ENCODE measurements at places on chromosomes 1 and 21.

DNA sequence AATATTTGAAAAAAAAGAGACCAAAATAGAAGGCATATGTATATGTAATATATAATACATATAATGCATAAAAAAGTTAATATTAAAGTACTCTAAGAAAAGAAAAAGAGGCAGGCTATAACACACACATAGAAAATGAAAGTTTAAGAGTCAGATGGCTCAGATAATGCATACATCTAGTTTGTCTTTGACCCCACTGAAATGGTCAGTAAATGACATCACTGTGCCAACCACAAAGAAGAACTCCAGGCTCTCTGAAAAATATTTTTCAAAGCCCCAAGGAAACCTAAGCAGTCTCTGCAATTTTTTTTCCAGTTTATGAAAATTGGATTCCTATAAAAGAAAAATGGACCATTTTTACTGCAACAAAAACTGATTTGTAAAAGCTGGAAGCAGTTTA, 55.4 kb upstream of the SCYL3 start:
- DNase-seq: no peak

- no peak for DNase-seq
Measured at GRCh38 chr1:45612941-45613579, 10.8 kb downstream of the CCDC17 start.

GRCh38 chr1:87132284-87132870, 196.3 kb upstream of the LMO4 start:
- DNase-seq: no peak

DNA sequence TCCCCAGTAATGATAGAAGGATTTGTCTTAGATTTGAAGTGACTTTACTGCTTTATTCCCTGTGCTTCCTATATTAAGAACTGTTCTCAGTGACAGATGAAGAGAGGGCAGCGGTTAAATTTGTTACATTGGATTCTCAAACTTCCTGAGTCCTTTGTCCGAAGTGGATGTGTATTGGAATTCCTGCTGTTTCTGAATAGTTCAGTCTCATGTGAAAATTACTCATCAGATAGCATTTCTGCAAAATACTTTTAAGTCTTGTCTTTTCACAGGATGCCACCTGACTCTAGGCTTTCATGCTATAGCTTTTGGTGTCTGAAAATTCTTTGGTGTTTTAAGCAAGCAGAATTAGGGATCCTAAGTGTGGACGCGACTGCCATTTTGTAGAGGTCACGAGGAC, 83.6 kb downstream of the PRDM2 start:
- no peak for DNase-seq

GRCh38 chr21:42568376-42568775, 54.7 kb downstream of the SLC37A1 start:
- DNase-seq: no peak

DNA sequence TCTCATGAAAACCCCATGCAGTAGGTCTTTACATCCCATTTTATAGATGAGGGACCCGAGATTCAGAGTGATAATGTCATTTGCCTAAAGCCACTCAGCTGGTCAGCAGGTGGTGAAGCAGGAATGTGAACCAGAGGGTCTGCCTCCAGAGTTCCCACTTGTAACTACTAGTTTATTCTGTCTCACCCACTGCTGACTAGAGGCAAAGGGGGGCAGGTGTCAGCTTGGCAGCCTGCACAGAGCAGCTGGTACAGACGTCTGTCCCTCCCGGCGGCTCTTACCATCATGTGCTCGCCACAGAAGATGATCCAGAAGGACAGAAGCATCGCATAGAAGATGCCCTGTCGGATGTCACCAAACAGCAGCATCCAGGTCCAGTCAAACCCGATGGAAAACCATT, 82.4 kb downstream of the WLS start:
- no peak for DNase-seq

- DNase-seq: no peak
Measured at GRCh38 chr1:228957535-228957934, 222.3 kb downstream of the RHOU start.

DNA sequence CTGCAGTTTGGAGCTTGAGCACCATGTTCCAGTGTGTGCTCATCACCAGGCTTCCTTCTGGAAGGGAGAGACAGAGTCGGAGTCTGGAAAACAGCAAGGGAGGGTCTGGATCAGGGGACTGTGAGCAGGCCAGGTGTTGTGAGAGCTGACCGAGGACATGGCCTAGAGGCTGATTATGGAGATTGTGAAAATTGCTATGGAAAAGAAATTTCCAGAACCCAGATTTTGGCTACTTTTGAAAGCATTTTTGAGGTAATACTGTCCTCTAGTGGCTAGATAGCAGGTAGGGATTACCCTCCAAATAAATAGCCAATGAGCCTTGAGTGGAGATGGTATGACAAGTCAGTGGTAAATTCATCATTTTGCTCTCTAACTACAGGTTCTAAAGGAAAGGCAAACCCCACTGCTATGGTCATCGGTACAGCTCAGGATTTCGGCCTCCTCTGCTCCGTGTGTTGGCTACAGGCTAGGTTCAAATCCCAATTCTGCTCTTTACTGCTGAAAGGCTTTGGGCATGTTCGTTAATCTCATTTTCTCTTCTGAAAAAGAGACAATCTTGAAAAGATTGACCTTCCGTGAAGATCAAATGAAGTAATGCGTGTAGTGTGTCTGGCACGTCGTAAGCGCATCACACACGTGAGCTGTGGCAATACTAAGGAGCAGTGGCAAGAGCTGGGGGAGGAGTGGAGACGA, 1.0 kb upstream of the HAO2 start:
- no peak for DNase-seq

- DNase-seq: no peak
Measured at GRCh38 chr1:99268021-99268420, 3.7 kb downstream of the PLPPR4 start.

- no peak for DNase-seq
Measured at GRCh38 chr1:109622895-109623294, 3.3 kb downstream of the AMPD2 start.

DNA sequence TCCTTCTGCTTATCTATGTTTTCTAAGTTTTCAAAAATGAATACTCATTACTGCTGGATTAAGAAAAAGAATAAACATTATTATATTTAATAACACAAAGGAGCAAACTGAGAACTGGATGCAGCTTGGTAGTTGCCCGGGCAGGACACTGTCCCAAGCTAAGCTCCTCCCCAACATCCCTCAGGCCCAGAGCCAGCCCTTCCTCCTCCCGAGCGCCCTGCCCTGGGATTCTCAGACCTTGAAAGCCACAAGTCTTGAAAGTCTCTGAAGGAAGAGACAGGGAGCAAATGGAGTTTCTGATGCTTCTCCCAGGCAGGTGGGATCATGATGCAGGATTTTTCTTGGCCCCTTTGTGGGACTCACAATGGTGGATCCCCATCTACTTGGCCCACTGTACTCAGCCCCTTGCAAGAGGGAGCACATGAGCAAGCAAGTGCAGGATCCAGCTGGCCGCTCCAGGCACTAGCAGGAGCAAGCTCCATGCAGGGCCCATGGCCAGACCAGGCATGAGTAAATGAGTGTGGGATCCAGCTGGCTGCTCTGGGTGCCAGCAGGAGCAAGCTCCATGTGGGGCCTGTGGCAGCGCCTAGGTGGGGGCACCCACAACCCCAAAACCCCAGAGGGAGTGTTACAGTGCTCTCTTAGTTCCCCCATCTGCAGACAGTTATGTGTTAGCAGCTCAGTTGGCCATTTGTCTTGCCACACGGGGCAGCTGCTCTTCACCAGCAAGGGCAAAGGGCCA, 32.1 kb upstream of the RAB4A start:
- DNase-seq: no peak

GRCh38 chr1:216632980-216633379, 90.2 kb downstream of the ESRRG start:
- DNase-seq: no peak

- no peak for DNase-seq
Measured at GRCh38 chr1:224237119-224237881, 54.3 kb downstream of the DEGS1 start.

- no peak for DNase-seq
Measured at GRCh38 chr1:205600085-205600484, 31.7 kb downstream of the ELK4 start.

DNA sequence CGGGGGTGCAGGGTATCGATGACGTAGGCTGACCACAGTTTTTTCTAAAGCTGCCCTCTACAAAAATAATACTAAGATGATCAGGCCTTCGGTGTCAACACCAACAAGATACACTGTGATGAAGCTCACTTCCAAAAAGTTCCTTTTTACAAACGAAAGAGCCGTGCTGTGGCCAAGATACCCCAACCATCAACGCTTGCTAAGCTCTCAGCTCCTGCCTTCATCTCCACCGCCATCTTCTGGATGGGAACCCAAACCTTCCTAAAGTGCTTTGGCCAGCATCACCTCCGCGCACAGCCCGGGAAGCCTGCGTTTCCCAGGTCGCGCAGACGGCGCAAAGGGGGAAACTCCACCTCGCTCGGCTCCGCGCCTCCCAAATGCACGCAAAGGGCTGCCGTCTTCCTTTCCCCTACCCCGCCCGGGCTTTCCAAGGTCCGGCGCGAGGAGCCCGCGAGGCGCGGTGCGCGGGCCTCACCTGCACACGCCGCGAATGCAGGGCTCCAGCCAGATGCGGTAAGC, 541 bp downstream of the USP48 start:
- peak; percentile 9 for DNase-seq

GRCh38 chr1:242824435-242824834, 299.9 kb upstream of the PLD5 start:
- DNase-seq: no peak

GRCh38 chr1:242784084-242784483, 259.6 kb upstream of the PLD5 start:
- DNase-seq: no peak

DNA sequence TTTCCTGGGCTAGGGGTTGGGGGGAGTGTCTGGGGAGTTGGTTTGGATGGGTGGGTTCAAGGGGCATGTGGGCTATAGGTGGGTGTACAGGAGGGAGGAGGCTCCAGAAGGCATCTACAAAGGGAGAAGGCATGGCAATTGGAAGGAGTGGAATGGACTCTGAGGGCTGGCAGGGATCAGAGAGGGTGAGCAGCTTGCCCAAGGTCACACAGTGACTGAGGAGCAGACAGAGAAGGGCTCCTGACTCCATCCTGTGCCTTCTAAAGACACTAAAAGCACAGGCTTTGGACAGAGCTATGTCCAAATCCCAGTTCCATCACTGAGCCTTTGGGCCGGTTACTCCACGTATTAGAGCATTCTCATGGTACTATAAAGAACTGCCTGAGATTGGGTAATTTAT, 151.8 kb downstream of the PTPRU start:
- DNase-seq: no peak

- no peak for DNase-seq
Measured at GRCh38 chr1:154502744-154503115, 518 bp upstream of the SHE start.

DNA sequence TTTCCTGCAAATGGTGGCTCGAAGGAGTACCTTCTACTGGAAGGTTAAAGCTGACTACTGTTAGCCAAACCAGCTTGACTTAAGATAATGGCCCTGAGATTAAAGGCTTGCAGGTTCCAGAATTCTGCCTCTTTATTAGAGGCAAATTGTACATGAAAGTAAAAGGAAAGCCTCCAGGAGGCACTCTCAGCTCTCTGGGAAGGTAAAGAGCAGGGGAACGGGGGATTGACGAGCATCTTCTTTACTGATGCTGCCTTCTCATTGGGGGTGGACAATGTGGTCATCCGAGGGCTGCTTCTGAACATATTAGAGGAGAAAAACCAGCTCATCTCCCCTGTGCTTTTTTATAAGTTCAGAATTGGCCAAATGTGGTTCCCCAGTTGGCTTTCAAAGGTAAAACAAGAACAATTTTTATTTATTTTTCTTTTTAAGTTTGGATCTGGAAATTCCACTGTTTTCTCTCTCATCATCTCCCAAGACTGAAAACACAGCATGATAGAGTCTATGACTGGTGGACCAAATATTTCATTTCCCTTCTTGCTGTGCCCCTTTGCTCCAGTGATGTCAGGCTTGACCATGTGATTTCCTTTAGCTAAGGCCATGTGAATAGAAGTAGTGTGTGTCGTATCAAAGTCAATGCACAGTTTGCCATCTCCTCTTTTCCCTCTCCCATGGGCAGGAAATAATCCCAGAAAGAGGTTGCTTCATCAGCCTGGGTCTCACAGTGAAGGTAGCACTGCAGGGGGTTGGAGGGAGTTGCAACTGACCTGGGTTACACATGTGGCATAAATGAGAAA, 292.7 kb downstream of the PRDM2 start:
- DNase-seq: no peak

DNA sequence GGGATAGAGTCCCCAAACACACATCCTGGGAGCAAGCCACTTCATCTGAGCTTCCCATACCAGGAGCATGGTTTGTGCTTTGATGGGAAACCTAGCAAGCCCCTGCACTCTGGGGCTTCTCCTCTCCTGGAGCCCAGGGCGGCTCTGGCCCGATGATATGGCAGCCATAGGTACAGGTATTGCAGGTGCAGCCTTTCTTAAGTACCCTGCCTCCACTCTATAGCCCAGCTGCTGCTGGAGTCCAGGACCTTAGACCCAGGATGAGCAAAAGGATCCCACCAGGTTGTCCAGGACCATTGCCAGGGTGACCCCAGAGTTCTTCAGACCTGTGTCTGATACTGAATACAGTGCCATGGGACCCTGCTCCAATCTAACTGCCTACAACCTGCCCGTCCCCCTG, 4.2 kb downstream of the C1orf226 start:
- no peak for DNase-seq

GRCh38 chr1:17745479-17745955, 9.6 kb upstream of the ACTL8 start:
- no peak for DNase-seq

DNA sequence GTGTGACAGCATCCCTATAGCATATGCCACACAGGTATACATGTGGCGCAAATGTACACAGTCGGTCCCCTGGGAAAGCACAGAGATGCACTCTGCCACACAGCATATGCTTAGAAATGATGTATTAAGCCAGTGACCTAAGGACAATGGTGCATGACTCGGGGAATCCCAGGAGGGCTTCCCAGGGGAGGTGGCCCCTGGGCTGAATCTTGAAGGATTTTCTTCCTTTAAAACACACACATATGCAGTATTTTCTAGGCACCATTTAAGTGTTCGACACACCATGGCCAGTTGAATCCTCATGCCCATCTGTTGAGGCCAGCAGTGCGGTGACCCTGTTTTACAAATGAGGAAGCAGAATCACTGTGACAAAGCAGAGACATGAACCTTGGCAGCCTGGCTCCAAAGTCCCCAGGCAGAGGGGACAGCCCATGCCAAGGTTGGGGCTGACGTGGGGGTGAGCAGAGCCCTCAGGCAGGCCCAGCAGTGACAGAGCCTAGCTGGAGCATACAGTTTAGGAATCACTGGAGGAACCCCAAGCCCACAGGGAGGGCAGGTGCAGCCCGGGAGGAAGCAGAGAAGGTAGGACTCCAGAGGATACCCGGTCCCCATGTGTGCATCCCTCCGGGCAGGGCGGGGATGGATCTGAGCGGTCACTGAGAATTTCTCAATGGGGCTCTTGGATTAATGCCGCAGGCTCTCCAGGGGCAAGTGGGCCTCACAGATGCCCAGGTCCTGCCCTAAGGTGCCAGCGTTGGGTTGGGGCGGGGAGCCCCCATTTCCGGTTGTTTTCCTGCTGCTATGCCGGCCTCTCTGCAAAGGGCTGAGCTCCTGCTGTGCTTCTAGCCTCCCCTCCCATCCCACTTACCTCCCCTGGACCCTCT, 28.4 kb downstream of the WNT3A start:
- DNase-seq: no peak

GRCh38 chr1:23124259-23125026, 44.2 kb downstream of the LUZP1 start:
- no peak for DNase-seq

- DNase-seq: no peak
Measured at GRCh38 chr21:34996304-34997101, 52.6 kb downstream of the RUNX1 start.

Data from stimulated activated CD8-positive, alpha-beta memory T cell treated with anti-CD3 and anti-CD28 coated beads, Interleukin-4, amount 100 ng/mL, for 4 hours (primary cell).